ENCODE measurements at places on chromosomes 12 and 14.

- DNase-seq = no peak
Observed at GRCh38 chr14:26190646-26191045, 407.2 kb downstream of the NOVA1 start.

DNA sequence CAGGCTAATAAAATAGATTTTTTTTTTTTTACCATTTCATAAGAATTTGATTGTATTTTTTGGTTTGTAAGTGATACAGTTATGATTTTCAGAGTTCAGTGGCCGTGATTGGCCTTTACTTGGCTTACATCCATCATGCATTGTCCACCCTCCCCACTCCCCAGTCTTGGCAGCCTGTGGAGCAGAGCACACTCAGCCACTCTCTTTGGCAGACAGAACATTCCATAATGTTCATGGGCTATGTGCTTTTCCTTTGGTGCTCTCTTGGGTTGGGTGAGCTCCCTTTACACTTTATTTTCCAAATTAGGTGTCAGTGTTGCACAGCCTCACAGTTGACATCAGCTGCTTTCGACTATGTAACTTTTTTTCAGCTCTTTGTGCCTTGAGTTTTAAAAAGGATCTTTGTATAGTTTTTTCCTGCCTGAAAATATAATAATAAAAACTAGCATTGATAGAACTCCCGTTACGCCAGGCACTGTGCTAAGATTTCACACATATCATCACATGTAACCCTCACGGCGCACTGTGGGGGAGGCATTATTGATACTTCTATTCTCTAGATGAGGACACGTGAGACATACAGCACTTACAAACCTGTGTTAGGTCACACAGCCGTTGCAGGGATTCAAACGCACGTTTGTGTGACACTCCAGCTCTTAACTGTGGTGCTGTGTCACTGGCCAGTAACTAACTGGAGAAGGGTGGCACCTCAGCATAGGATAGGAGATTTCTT is 21.5 kb downstream of the SUDS3 start:
- no peak for DNase-seq

DNA sequence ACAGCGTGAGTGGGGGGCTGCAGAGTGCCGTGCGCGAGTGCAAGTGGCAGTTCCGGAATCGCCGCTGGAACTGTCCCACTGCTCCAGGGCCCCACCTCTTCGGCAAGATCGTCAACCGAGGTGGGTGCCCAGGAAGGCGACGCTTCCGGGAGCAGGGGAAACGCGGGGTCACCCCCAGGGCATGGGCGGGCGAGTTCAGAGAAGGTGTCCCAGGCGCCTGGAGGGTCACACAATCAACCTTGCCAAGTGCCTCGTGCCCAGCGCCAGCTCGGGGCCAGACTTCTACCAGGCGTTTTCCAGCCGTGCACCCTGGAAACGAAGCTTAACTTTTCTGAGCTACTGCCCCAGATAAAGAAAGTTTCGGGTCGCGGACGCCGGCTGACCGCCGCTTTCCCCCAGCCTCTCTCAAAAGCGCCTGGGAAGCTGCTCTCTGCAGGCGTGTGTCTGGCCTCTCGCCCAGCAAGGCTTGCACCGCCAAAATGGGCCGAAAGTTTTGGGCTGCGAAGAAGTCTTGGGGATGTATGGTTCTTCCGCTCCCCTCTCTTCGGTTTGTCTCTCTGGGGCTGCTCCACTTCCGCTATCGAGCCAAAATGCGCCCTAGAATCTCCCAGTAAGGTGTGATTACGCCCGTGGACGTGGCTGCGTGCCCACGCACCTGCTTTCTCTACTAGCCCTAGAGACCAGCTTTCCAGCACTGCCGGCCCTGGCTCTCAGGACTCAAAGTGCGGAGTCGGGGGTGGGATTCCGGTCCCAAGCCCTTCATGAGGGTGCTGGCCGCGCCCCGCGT is 1.7 kb downstream of the WNT1 start:
- DNase-seq = no peak

DNA sequence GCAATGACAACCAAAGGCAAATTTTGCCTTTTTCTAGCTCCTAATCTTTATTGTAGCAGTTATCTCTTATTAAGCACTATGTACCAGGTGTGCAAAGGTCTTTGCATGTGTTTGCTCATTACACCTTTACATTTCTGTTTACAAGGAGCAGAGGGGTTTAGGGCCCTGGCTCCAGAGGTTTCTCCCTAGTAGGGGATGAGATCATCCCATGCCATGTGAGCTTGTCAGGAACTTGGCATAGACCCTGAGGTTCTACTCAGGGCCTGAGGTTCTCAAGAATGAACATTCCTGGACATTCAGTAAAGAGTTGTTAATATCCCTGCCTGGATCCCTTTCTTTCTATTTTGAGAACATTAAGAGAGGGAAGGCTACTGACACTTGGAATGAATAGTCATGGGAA is 292.0 kb downstream of the RPAP3 start:
- DNase-seq = no peak

- no peak for DNase-seq
Observed at GRCh38 chr12:33317746-33318145, 121.9 kb downstream of the SYT10 start.

DNA sequence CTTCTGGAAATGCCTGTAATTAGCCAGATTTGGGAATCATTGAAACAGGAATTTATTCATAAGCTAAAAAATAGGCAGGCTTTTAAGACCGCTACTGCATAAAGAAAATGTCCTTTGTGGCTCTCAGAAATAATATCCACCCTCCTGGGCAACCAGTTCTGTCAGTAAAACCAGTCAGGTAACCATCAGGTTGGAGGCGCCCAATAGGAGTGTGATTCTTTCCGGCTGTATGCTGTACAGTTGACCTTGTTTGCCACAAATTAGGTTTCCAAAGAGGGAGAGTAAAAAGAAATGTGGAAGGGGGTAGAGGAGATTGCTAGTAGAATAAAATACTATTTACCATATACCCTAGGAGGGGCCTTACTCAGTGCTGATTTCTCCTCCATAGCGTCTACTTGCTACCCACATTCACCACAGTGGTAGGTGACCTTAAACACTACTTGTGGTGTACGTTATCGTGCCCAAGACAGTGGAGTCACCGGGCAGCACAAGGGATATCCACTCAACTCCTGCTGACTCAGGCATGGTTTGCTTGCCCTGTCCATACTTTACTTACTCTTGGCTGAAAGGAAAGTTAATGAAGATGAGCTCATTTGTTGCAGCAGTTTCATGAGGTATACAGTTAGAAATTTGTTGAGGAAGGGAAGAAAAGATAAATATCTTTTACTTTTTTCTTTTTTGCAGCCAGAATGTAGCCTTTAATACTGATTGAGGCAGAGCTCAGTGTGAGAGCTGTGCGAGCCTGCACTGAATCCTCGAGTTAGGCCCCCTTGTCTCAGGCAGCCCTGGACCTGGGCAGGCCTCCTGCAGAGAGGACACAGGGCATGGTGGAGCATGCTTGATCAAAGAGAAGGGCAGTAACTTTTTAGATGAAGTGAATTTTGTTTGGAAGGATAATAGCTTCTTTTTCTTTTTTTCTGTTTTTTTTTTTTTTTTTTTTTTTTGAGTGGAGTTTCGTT is 76.7 kb downstream of the DIP2B start:
- no peak for DNase-seq

- no peak for DNase-seq
Observed at GRCh38 chr12:108765289-108765764, 34.0 kb upstream of the CORO1C start.

GRCh38 chr12:74620921-74621320 is 83.3 kb downstream of the ATXN7L3B start:
- DNase-seq = no peak

DNA sequence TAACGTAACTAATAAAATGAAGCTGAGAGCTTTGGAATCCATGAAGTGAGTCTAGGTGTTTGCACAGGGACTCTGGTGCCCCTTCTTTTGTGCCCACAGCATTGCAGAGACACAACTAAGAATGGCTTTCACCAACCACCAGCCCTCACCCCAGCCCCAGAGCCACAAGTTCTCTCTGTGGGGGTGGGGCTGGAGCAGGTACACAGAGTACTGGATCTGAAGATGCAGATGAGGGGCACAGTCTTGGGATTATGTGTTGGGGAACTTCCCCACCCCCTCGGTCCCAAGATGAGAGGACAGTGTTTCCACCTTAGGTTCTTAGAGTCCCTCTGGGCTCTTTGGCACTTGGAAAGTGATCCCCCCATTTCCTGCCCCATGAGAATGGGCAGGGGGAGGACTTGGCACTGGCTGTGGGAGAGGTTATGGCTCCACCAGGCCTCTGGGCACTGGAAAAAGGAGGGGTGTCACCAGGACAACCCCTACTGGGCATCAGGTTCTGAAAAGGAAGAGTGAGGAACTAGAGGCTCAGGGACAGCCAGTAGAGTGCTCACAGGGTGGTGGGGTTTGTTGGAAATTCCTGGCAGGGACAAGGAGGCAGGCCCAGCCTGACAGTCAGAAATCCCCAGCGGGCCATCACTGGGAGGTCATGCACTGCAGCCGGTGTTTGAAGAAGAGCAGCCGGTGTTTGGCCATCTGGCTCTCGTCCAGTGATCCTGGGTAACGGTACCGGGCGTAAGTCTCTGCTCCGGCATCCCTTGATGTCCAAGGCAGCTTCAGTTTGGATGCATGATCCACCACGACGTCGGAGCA is 6.7 kb downstream of the B4GALNT1 start:
- DNase-seq = no peak

DNA sequence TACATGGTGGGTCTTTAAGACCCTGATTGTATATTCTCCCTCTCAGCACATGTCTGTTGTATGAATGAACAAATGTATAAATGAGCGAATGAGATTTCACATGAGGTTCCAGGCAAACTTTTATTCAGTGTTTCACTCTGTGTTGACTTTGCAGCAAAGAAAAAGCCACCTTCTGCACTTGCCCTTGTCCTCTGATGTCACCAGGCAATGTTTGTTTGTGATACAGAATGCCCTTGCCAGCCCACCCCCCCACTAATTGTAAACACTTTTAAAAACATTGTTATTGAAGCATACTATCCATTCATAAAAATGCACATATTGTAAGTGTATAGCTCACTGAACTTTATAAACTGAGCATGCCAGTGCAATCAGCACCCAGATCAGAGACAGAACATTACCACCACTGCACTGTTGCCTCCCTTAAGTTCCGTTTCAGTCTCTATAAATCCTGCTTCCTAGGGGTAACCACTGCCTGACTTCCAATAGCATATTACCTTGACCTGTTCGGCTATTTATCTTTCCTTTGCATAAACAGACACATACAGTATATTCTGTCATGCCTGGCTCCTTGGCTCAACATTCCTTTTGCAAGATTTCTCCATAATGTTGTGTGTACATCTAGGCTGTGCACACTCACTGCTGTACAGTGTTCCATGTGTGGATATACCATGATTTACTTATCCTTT is 11.3 kb upstream of the LTA4H start:
- no peak for DNase-seq

- no peak for DNase-seq
Observed at GRCh38 chr12:117067016-117067415, 32.2 kb downstream of the TESC start.

- no peak for DNase-seq
Observed at GRCh38 chr12:107491856-107492255, 193.7 kb upstream of the PWP1 start.

DNA sequence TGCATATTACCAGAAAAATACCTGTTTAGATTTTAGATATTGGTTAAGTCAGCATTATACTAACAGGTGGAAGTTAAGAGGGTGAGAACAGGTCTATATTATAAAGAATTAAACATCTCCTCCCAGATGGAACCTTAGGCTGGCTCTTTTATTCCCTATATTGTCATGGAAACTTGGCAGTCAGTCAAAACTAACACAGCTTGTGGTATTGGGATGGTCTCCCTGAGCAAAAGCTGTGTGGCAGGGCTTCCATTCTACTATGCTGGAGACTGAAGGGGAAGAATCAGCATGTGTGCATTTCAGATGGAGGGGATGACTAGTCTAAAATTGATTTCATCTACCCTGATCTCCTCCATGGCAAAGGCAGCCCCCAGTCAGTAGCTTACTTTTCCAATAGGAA is 66.7 kb downstream of the SMOC1 start:
- no peak for DNase-seq

DNA sequence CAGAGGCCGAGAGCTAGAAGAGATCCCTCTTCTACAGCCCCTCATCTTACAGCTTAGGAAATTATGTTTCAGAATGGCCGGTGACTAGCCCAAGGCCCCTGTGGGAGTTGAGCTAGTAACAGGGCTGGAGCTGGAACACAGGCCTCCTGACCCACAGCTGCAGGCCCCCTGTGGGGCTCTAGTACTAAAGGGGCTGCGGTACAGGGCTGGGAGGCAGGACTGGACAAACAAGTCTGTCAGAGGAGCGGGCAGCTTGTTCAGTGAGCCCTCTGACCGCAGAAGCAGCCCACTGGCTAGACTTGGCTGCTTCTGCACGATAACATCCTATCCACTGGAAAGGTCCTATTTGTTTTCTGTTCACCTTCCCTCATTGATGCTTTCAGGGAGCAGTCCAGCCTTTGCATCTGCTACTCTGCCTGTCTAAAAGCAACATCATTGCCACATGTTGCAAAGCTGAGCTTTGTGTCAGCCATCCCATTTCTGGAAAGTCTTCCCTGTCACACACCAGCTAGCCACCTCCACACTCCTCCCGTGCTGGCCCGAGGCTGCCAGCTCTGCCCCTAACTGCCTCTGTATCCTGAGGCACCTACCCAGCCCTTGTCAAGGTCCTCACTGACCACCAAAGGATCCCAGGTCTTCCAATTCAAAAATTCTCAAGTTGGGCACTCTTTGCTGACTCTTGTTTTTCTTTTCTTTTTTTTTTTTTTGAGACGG is 10.2 kb downstream of the PSMC1 start:
- DNase-seq = no peak

GRCh38 chr14:93369713-93370266 is 22.8 kb downstream of the COX8C start:
- DNase-seq = no peak

GRCh38 chr14:60106339-60106738 is 14.6 kb downstream of the PCNX4 start:
- DNase-seq = no peak

DNA sequence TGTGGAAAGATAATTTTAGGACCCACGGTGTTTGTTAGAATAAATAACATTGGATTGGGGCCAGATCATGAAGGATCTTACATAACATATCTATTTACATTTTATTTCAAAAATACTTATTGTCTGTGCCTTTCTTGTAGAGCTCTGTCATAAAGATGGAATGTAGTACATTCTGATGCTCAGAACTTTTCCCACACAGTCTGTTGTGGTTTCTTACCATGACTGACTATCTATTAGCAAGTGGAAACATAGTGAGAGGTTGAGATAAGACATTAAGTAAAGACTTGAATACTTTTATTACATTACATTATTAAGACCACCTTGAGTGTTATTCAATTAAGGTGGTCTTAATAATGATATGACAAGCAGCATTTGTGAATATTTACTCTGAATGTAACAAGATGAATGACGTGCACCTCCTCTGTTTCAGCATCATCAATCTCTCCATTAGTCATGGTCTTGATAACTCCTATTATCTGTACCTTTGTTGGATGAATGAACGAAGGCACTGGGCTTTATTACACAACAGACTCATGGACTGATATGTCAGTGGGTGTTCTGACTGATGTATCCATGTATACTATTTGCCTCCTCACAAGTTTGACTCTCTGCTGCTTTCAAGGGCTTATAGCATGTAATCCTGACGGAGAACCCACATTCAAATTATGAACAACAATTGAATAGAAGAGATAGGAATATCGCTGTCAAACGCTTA is 883.0 kb upstream of the FLRT2 start:
- DNase-seq = no peak

- no peak for DNase-seq
Observed at GRCh38 chr12:76777765-76778216, 13.9 kb downstream of the ZDHHC17 start.
